ENCODE measurements at places on chromosomes 7 and 10. TPM values are rescaled to one million over a fixed set of nuclear protein-coding genes. Genes with fewer than 3 reads are reported as not detected.

DNA sequence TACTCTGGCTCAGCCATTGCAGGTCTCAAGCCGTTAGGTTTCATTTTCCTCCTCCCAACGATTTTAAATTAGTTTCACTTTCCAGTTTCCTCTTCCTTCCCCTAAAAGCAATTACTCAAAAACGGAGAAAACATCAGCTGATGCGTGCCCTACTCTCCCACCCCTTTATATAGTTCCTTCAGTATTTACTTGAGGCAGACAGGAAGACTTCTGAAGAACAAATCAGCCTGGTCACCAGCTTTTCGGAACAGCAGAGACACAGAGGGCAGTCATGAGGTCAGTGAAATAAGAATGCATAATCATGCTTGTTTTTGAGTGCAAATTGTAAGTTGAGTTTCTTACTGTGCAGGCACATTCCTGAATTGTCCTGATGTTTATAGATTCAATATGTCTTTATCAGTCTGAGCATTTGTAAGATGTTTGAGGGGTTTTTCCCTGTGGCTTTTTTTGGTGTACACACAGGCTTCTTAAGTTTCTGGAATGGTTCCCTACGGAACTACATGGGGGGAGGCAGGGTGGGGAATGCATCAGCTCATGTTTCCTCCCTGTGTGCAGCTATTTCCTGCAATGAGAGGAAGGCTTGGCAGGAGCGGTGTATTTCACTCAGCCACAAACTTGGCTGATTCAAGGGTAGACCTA is at the start of gene IFIT3:
IFIT3 (plus strand) TSS at position 195 of the 639 bp plus-strand sequence; CDS start at position 272, 77 bp downstream.
- no peak for DNase-seq

DNA sequence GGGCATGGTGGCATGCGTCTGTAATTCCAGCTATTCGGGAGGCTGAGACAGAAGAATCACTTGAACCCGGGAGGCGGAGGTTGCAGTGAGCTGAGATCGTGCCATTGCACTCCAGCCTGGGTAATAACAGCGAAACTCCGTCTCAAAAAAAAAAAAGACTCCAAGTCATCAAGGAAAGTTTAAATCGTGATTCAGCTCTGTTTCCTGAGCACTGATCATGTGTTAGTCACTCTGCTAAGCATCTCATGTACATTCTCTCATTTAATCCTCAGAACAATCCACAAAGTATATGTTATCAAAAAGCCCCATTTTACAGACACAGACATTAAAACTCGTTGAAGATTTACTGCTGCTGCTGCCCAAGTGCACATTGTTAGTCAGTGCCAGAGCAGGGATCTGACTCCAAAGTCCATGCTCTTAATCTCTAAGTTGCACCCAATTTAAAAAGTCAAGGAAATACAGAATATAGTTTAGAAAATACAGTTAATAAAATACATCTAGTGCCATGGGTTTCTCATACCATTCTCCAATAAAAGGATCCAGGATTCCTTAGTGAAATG is 6.2 kb downstream of the PIK3AP1 start:
- DNase-seq, result no peak

The RBM28 gene
- 24.2 TPM for total RNA-seq

DNA sequence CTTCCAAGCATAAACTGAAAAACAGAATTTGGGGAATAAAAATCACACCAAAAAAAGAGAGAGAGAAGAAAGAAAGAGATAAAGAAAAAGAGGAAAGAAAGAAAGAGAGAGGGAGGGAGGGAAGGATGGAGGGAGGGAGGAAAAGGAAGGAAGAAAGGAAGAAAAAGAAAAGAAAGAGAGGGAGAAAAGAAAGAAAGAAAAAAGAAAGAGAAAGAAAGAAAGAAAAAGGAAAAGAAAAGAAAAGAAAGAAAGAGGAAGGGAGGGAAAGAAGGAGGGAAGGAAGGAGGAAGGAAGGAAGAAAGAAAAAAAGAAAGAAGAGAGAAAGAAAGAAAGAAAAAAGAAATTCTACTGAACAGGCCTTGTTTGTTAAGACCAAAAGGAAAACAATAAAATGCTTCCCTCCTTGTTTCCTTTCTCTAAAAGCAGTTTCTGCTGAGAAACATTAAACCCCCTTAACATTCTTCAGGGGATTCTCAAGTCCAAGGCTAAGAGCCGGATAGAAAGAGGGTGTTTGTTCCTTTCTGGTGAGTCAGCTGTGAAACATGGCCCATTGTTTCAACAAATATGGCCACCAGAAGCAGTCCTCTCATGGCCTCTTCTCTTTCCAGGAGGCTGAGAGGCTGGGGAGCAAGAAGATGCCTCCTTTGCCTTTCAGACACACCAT is 46.9 kb upstream of the GPAM start:
- no peak for DNase-seq

The WDR37 gene
- total RNA-seq, result 9.7 TPM
